ENCODE measurements at places on chromosomes 2 and 18.

DNA sequence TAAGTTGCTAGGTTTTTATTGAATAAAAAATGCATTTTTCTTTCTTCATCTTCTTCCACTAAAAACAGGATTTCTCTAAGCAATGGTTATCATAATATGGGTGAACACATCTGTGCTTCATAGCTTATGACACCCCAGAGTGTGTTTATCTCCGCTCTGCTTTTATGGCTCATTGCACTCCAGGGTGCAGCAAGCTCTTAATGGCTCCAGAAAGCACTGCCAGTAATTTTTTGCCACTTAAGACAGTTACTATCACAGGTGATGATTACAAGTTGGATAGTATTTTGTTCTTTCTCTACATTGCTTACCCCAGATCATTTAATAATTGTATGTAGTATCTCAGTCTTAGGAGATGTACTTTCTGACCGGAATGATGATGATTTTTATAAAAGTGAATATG is 239.3 kb upstream of the CDH20 start:
- no peak for DNase-seq

GRCh38 chr2:152223977-152224376 is 48.4 kb upstream of the STAM2 start:
- DNase-seq = no peak

- no peak for DNase-seq
Observed at GRCh38 chr18:41703744-41704530, 251.1 kb upstream of the PIK3C3 start.

GRCh38 chr2:187013058-187013457 is 164.1 kb upstream of the ZSWIM2 start:
- DNase-seq = no peak
